ENCODE measurements at places on chromosomes 13 and 19.
A peak's percentile ranks its signal among the peaks of the same experiment; 100 is the strongest.

- DNase-seq, result no peak
Measured at GRCh38 chr13:99359528-99359927, 52.3 kb upstream of the GPR183 start.

GRCh38 chr13:113951246-113951999 is 22.5 kb downstream of the C13orf46 start:
- DNase-seq, result peak; percentile 29

GRCh38 chr13:85685436-85685835 is 113.8 kb downstream of the SLITRK6 start:
- no peak for DNase-seq

DNA sequence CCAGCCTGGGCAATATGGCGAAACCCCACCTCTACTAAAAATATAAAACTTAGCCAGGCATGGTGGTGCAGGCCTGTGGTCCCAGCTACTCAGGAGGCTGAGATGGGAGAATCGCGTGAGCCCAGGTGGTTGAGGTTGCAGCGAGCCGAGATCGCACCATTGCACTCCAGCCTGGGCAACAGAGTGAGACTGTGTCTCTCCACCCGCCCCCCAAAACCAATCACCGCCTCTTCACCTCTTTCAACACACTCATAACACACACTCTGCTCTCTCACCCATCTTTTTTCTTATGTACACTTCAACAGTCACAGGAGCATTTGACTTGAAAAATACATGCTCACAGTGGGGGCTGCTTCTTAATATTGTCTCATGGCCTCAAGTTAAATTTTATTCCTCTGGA is 76.8 kb downstream of the ESD start:
- no peak for DNase-seq

DNA sequence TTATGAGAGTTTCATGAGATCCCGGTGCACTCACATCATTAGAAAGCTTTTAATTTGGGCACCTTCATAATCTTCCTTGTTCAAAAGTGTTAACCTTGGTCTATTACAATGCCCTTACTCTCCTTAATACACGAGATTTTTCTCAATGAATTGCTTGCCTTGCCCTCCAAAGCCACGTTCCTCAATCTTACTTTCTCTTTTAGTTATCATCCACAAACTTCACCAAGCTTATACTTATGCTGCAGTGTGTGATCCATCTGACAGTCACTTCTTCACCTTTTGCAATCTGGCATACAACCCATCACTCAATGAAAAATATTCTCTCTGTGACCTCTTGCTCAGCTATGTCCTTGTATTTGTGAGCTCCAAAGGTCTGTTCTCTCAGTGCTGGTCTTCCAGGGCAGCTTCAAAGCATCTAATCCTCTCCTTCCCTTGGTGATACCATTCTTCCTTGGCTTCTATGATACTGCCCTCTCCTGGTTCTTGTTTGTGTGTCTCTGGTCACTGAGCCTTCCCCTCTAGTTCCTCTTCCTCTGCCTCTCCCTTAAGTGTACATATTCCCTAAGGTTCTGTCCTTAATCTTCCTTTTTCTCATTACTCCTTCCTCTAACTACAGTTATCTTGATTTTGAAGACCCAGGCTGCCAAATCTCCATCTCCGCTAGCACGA is 202.2 kb upstream of the STARD13 start:
- DNase-seq, result no peak

DNA sequence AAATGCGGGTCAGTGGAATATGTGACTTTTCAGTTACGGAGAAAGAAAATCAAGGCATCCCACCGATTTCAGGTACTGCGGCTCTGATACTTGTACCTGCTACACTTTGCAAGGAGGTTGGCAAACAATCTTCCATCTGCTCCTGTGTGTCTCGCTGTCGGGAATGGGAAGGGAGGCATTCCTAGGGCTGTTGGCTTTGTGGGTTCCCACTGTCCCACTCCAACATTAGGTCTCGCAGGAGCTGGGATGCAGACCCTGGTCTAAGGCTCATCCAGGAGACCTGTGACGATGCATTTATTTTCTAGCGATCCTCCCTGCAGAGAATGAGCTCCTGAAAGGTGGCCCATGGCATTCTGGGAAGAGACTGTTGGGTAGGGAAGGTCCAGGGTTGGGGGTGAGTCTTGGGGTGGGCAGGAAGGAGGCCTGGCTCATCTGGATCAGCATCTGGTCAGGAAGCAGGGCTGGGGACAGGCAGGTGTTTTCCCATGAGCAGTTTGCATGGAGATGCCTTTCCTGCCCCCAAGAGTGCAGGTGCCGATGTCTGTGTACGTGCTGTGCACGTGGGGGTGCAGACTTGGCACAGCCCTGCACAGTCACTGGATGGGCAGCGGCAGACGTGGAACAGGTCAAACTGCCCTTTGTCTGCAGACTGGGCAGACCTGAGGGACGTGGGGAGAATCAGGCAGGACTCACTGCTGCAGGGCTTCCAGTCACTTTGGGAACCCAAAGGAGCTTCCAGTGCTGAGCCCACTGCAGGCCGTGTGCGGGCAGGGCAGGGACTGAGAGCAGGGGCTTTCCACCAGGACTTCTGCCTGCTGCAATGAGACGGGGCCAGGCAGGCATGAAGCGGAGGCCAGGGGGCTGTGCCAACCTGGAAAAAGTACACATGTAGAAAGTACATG is 152.4 kb downstream of the TEX29 start:
- no peak for DNase-seq

- no peak for DNase-seq
Measured at GRCh38 chr13:100129605-100130004, 40.7 kb downstream of the PCCA start.

- no peak for DNase-seq
Measured at GRCh38 chr13:44908712-44909111, 80.6 kb downstream of the NUFIP1 start.

- no peak for DNase-seq
Measured at GRCh38 chr13:29767006-29767405, 83.4 kb downstream of the UBL3 start.

DNA sequence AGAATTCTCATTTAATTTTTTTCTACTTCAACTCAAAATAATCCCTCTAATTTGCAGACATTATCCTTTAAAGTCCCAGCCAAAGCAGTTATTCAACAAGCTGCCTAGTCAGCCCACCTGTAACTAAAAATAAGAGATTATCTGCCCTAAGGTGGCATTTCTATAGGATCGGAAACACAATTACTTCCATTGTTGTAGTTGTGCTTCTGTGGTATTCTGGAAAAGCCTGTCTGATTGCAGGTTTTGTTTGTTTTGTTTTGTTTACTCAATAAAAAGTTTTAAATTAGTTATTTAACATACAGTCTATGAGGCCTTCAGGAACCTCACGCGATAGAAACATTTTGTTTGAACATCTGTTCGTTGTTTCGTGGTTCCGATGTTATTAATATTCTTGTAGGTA is 101.0 kb downstream of the ZIC5 start:
- DNase-seq, result no peak

GRCh38 chr19:343941-344624 is 513 bp downstream of the MIER2 start:
- no peak for DNase-seq

DNA sequence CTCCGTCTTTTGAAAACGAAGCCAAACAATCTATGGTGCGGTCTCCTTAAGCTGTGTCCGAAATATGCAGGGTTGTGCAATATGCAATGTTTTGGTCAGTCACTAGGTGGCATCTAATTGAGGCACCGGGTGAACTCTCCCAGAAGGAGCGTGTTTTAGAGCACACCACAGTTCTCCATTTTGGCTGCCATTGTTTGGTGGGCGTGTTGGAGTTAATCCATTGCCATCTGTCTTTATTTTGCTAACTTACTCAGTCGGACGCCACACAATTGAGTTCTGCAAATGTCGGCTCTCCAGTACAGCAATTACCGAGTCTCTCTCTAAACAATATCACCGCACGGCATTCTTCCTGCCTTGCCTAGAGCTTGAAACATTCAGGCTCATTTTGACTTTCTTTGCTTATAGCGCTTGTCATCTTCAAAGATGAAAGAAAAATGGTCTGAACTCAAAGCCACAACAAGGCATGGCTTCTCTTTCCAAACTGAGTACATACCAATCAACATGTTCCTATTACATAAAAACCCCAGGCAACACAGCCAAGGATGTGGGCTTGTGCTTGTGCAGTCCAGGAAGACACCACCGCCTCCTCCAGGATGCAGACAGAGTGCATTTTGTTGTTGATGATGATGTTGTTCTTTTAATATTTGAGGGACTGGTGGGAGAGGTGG is 182.0 kb upstream of the SERP2 start:
- DNase-seq, result no peak

- no peak for DNase-seq
Measured at GRCh38 chr13:46131705-46132104, 26.9 kb upstream of the CPB2 start.

- DNase-seq, result no peak
Measured at GRCh38 chr19:29675120-29675649, 9.9 kb downstream of the PLEKHF1 start.

DNA sequence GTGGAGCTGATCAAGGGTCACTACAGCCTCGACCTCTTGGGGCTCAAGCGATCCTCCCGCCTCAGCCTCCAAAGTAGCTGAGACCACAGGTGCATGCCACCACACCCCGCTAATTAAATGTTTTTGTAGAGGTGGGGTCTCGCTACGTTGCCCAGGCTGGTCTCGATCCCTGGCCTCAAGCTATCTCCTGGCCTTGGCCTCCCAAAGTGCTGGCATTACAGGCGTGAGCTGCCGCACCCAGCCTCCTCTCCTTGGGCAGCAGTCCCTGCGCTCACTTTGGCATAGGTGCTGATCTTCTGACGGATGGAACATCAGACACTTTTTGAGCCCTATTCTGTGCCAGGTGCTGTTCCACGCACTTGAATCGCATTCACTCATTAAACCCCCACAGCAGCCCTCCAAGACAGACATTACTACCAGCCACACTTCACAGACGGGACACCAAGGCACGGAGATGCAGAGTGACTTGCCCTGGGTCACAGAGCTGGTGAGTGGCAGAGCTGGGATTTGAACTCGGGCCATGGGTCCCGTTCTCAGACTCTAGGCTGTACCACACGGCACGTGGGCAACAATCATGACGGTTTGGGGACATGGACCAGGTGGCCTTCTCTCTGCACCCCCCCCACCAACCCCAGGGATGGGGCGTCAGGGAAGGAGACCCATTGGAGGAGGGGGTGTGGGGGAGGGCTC is 3.2 kb downstream of the MEIS3 start:
- DNase-seq, result no peak

DNA sequence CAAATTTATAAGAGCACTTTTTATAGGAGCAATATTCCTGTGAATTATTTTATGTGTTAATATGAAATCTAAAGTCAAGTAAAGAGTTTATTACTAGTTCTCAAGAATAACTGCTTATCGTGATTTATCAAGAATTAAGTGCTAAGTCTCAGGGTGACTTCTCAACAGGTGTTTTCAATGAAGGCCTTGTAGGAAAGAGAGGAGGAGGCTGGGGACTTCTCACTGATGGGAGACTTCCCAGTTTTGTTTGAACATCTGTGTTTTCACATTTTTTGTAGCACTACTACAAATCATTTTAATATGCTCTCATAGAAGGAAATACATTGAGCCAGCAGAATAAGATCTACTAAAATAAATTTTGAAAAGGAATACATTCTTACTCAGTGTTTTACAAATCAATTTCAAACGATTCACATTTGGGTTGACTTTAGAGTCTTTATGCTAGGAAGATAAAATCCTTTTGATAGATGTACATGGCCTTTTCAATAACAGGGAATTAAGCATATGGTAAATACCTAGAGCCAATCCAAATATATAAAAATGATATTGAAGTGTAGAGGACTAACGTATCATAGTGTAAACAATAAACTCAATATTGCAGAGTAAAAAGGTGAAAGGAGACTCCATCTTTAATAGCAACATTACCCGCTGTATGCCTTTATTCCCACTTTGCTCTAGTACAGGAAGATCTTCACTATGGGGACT is 6.8 kb downstream of the PCDH17 start:
- no peak for DNase-seq

GRCh38 chr13:106709522-106709921 is 141.6 kb upstream of the ARGLU1 start:
- no peak for DNase-seq

DNA sequence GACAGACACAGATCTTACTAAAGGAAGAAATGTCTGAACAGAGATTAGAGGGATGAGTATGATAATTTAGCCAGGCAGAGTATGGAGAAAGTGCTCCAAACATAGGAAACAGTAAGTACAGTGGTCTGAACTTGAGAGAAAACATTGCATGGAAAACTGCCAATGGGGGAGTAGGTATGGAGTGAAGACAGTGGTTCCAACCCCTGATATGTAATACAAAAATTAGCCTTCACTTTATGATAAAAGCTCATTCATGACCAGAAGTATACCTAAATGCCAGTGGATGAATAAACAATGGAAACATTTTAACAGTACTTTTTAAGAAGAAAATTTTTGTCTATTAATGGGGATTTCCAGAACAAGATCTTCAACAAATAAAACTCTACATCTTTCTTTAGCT is 334.0 kb downstream of the DIAPH3 start:
- no peak for DNase-seq

DNA sequence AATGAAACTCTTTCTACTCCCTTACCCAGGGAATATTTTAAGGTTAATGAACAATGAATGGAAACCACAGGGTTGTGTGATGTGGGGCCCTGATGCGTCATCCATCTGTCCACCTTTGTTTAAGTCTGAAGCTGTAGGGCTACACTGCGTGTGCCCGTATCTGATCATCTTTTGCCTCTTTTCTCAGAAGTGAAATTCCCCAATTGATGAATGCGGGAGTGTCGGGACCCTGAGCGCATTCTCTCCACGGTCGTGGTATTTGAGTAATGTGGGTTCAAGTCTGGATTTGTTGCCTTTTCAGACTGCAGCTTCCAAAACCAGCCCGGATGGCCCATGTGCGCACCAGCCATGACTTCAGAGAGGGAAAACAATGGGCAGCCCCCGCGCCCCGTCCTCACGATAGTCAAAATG is 112.3 kb downstream of the COL4A2 start:
- DNase-seq, result no peak

- no peak for DNase-seq
Measured at GRCh38 chr13:20337884-20338551, 105.9 kb upstream of the GJB6 start.

DNA sequence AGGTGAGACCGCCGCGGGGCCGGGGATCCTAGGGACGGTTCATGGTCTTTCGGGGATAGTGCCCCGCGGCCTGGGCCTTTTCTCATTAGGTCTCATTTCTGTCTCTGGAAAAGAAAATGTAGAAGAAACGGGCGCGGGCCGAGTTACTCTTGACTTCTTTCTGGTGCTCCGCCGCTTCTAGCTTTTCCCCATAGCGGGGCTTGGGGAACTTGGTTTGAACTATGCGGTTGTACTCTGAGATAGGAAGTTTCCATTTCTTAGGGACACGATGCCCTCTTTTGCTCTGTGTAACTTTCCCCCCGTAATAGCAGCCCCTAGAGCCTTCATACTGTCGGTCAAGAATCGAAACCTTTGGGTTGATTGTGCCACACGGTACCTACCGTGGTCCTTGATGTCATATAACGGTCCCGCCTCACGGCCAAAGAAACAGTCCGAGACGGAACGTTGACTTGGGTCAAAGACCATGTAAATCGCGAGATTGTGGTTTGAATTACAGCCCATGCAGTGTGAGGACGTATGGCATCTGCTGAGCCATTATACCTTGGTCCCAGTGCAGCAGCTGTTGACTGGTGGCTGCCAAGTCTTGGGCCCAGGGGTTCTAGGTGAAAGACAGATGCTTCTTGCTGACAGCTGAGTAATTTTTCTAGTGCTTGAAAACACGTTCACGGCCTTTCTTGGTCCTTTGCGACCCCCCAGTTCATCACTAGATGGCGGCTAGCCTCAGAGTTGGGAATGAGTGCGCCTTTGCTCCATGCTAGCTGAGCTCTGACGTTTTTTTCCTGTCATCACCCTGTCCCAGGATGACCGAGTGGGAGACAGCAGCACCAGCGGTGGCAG is 487 bp downstream of the RPS5 start:
- DNase-seq, result no peak

GRCh38 chr13:43776501-43777079 is 10.2 kb downstream of the ENOX1 start:
- no peak for DNase-seq

- DNase-seq, result no peak
Measured at GRCh38 chr19:12946731-12947496, 1.3 kb downstream of the RAD23A start.

Measured in activated naive CD8-positive, alpha-beta T cell treated with anti-CD3 and anti-CD28 coated beads, Interleukin-2, amount 50 U/mL, for 16 hours (primary cell).